ENCODE measurements at places on chromosomes 7 and 10.

GRCh38 chr10:7792541-7792940, 4.6 kb downstream of the ATP5F1C start:
- DNase-seq = no peak

DNA sequence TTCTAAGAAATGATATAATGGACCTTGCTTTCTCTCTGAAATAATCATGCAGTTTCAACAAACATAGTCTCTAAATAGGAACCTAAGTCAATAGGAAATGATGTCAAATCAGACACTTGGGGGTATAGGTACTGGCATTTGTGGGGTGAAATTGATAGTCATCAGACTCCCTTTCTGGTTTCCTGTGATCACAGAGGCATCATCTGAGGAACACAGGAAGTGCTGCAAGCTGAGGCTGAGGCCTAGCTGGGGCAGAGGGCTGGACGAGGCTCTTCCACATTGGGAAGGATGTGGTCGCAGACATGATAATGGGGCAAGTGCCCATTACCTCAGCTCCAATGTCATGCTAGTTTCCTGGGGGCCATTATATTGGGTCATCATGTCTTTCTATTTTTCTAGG, 33.5 kb upstream of the TARP start:
- no peak for DNase-seq

GRCh38 chr10:71253981-71254818, 41.8 kb downstream of the UNC5B start:
- DNase-seq = no peak

DNA sequence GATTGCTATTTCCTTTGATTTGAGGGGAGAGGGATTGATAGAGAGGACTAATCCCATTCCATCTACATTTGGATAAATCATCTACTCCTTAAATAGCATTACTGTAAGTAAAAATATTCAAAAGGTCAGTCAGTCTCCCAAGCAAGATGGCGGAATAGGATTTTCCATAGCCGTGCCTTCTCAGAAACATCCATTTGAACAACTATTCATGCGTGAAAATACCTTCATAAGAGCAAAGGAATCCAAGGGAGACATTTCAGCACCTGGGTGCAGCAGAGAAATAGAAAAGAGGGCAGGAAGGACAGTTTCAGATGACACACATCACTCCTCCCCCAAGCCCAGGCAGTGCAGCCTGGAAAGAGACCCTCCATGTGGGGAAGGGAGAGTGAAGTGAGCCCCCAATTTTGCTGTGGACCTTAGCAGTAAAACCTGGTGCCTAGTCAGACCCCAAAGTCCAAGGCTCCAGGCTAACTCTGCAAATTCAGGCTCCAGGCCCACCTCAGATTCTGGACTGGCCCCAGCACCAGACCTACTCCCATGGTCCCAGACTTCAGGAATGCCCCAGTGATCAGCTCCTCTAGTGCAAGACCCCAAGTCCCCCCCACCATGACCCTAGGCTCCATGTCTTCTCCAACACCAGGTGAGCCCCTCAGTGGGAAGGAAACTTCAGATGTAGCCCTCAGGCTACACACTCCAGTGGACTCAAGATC, 104.3 kb upstream of the LANCL2 start:
- no peak for DNase-seq

GRCh38 chr7:123641901-123642300, 13.8 kb upstream of the LMOD2 start:
- no peak for DNase-seq

DNA sequence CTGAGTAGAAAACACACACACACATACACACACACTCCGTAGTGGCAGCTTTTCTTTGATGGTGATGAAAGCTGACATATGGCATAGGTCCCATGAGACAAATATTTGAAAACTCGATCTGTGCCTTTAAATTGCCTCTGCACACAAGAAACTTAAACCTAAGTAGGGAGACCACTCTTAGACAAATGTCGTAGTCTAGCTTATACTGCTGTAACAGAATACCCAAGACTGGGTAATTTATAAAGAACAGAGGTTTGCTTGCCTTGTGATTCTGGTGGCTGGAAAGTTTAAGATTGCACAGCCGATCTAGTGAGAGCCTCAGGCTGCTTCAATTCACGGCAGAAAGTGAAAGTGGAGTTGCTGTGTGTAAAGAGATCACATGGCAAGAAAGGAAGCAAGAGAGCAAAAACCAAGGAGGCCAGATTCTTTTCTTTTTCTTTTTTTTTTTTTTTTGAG, 489.4 kb upstream of the SORCS1 start:
- DNase-seq = no peak

- no peak for DNase-seq
Measured at GRCh38 chr10:77409697-77410471, 227.7 kb downstream of the KCNMA1 start.

DNA sequence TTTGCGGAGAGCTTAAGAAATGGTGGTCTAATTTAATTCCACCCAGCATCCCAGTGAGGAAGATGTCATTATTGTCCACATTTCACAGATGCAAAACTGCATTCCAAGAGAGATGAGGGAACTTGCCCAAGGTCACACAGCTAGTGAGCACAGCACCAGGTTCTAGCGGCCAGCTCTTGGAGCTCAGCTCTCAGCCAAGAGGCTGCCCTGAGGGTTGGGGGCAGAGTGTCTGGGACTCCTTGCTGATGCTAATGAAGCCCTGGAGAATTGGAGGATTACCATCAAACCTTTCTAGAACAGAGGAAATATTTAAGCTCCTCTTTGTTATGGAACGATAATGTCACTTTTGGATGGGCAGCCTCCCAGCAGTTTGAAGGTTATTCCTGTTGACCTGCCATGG, 48.0 kb downstream of the PLPP4 start:
- no peak for DNase-seq

- no peak for DNase-seq
Measured at GRCh38 chr7:157280216-157280841, 56.5 kb upstream of the DNAJB6 start.

- peak; percentile 17 for DNase-seq
Measured at GRCh38 chr10:52779541-52780390, 7.2 kb upstream of the MBL2 start.

GRCh38 chr7:131591687-131592319, 35.4 kb upstream of the PODXL start:
- DNase-seq = no peak

DNA sequence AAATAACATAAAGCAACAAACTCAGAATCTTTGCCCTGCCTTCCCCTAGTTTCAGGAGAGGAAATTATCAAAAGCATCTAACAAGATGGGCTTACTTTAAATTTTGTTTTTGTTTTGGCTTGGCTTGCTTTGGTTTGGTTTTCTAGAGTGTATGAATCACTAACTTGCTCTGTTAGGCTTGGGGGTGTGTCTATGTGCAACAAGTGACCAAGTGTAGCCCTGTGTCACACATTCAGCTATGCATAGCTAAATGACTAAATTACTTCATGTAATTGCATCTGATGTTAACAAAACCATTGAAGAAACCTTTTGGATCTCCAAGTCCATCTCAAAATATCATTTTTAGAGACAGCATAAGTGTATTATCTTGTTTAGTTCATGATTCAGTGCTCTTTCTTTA, 251.0 kb downstream of the TFEC start:
- DNase-seq = no peak

- DNase-seq = no peak
Measured at GRCh38 chr7:115637128-115637527, 393.4 kb downstream of the TFEC start.

GRCh38 chr10:44153918-44154670, 230.8 kb downstream of the CXCL12 start:
- DNase-seq = no peak

GRCh38 chr7:65800890-65801341, 72.0 kb upstream of the VKORC1L1 start:
- DNase-seq = no peak

DNA sequence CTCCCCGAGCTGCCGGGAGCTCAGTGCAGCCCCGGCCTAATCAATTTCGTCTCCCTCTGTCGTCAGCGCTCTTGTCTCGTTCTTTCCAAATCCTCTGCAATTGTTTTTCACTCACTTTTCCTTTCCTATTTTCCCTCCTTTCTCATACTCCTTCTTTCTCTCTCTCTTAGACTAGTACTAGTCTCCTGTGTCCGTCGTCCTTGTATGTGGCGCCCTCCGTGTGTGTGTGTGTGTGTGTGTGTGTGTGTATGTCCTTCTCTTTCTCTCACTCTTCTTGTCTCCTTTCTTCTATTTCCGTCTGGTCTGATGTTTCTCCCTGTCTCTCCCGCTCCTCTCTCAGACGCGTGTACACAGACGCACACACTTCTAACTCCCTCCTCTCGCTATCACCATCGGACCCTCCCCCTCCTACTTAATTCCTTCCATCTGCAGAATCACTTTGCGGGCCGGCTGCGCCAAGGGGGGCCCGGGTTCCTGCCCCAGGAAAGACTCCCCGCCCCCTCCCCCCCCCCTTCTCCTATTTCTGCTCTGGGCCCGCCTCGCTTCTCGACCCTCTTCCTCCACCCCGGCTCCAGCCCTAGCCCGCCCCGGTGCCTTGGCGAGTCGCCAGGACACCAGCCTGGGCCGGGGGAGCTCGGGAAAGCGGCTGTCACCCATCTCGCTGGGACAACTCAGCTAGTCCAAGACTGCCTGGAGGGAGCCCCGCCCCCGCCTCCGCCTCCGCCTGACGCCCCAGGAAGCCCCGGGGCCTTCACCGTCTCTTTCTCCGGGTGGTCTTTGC, 743 bp upstream of the ZCCHC24 start:
- DNase-seq = no peak

GRCh38 chr7:34225193-34225592, 319.9 kb downstream of the BMPER start:
- DNase-seq = no peak

DNA sequence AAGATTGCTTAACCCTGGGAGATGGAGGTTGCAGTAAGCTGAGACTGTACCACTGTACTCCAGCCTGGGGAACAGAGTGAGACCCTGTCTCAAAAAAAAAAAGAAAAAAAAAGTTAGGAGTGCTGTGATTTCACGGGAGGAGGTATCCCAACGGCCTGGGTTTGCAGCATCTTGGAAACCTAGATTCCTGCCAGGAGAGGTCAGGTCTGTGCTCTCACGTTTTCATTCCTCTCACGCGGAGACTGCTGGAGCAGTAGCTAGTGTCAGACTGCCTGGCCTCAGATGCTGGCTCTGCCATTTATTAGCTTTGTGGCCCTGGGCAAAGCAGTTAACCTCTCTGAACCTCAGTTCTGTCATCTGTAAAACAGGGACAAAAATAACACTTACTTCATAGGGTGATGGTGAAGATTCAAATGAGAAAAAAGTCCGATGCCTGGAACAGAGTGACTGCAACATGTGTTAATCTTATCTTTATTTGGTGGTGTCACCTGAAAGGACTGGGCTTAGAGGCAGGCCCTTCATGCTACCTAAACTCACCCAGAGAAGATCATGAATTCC, 94.9 kb downstream of the GAD2 start:
- DNase-seq = no peak

DNA sequence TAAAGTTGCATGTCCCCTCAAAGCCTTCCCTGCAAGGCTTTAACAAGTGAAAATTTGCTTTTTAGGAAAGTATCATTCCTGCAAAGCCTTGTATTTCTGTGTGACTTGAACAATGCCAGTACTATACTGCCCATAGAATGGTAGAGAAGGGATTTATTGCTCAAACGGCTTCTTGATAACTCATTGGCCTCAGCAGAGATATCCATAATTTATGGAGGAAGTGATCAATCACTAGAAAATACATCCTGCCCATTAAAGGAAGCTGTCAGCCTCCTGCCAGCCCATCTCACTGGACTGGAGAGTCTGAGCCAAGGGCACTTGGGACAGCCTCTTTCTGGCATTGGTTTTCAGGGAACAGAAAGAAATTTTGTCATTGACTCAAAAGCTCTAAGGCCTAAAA, 152.6 kb downstream of the XPNPEP1 start:
- no peak for DNase-seq

- DNase-seq = no peak
Measured at GRCh38 chr7:16929146-16929762, 47.5 kb upstream of the AGR3 start.

GRCh38 chr10:34789966-34790506, 25.1 kb downstream of the PARD3 start:
- DNase-seq = no peak

- no peak for DNase-seq
Measured at GRCh38 chr10:109104806-109105205, 818.5 kb downstream of the XPNPEP1 start.

- DNase-seq = no peak
Measured at GRCh38 chr10:61376908-61377368, 76.2 kb downstream of the TMEM26 start.

- no peak for DNase-seq
Measured at GRCh38 chr7:129188372-129188891, at the start of gene SMO. Gene SMO (plus strand): TSS chr7:129188633. CDS start chr7:129189152, 519 bp downstream.

GRCh38 chr10:115818012-115818411, 455.0 kb downstream of the GFRA1 start:
- DNase-seq = no peak

- no peak for DNase-seq
Measured at GRCh38 chr10:21978191-21978862, 25.2 kb downstream of the DNAJC1 start.

DNA sequence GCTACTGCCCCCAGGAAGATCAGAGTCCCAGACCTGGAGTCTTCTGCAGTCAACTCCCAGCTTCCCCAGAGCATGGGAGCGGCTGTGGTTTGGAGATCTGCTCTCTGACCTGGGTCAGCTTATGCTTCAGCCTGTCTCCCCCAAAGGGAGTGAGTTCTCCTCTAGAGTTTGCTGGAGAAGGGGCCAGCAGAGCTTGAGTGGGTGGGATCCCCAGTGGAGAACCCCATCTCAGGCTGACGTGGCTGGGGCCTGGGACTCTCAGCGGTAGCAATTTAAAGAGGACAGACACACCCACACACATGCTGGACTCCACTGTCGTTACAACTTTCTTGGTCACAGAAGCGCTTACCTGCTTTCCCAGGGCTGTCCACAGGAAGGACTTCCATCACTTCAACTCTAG, 6.3 kb downstream of the UNC5B start:
- DNase-seq = no peak

- no peak for DNase-seq
Measured at GRCh38 chr10:110571093-110571743, 3.7 kb downstream of the SMC3 start.

DNA sequence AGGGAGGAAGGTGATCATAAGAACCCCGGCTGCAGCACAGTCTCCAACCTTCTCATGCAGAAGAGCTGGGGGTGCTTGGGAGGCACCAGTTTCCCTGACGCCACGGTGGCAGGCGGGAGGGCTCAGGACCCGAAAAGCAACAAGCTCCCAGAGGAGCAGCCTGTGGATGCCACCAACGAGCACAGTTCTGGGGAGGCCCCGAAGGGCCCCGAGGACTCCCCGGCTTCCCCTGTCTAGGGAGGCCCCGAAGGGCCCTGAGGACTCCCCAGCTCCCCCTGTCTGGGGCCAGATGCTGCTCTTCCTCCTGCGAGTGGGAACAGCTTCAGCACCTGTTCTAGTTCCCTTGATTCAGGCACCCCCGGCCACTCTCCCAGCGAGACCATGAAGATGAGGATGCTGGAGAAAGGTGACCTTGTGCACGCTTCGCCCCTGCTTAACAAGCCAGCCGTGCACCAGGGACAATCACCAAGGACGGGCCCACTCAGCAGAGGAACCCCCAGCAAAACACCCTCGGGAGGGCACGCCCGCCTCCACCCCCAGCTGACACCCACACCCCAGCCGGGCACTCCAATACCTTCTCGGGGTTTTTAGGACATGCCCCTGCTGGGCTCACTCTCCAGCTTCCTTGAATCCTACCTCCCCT, 112.5 kb downstream of the PTPRN2 start:
- no peak for DNase-seq
